ENCODE measurements at places on chromosomes 3 and 15.

GRCh38 chr15:87496109-87496508 is 760.4 kb downstream of the NTRK3 start:
- no peak for DNase-seq

DNA sequence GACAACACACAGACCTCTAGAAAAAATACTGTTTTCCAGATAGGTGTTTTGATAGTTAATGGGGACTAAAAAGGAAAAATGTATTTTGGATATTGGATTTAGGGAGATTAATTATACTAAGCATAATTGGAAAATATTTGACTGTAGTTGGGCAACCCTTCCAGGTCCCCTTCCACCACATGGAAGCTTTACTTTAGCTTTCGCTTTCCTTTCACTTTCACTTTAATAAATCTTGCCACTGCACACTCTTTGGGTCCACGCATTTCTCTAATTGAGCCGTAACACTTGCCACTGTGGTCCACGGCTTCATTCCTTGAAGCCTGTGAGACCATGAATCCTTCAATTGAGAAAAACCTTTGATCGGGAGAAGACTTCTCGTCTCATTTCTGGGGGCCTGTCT is 15.5 kb downstream of the GLDN start:
- DNase-seq: no peak

GRCh38 chr3:36461597-36461996 is 81.3 kb downstream of the STAC start:
- DNase-seq: no peak

DNA sequence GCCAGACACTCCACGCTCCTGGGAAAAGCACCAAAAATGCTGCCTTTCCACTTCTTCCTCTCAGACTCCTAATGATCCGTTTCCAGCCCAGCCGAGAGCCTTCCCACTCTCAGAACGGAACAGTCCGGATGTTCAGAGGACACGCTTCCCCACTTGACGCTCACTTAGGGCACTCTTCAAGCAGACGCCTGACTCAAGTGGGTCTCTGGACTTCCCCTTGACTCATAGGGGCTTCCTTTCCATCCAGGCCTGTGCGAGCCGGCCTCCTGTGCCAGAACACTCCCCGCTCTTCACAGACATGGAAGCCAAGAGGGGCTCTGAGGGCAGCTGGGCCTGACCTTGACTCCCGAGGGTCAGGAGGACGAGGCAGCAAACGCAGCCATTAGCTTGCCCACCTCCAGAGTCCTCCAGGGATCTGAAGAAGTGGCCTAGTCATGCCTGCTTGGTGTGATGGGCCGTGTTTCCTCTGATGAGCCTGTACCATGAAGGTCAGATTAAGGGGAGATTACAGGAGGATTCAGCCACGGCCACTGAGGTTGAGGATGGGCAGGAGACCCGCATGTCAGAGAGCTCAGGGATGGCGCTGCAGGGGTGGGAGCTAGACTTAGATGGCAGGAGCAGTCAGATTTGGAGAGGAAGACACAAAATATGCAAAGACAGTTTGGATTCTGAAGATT is 114.7 kb upstream of the TLE3 start:
- DNase-seq: no peak

- DNase-seq: no peak
These were observed 219.8 kb downstream of the STT3B start for GRCh38 chr3:31752305-31753049.

- DNase-seq: no peak
These were observed 325.0 kb downstream of the OTOL1 start for GRCh38 chr3:161821591-161821990.

GRCh38 chr3:49417516-49418120 is 4.7 kb downstream of the AMT start:
- DNase-seq: no peak

DNA sequence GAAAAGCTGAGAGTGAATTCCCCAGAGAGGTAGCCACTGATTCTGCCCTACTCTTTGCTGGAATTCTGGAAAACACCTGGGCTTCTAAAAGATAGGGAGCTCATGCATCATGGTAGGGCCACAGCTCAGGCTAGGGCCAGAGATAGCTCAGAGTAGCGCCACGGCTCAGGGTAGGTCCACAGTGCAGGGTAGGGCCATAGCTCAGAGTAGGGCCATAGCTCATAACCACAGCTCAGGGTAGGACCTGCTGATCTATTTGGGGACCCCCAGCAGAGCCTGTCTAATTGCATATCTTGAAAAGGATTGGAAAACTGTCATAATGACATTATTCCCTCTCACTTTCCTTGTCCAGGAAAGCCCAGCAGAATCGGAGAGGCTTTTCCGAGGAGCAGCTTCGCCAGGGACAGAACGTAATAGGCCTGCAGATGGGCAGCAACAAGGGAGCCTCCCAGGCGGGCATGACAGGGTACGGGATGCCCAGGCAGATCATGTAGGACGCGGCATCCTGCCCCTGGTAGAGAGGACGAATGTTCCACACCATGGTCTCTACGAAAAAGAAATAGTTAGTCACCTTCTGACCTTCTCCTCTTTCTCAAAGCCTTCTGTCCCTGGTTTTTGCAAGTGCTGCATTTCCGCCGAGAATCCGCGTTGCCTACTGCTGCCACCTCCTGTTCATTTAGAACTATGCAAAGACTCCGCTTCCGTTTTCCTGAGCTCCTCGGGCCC is 14.5 kb downstream of the TAGLN3 start:
- peak; percentile 84 for DNase-seq

- DNase-seq: no peak
These were observed 13.1 kb downstream of the FLNB start for GRCh38 chr3:58021072-58021959.

DNA sequence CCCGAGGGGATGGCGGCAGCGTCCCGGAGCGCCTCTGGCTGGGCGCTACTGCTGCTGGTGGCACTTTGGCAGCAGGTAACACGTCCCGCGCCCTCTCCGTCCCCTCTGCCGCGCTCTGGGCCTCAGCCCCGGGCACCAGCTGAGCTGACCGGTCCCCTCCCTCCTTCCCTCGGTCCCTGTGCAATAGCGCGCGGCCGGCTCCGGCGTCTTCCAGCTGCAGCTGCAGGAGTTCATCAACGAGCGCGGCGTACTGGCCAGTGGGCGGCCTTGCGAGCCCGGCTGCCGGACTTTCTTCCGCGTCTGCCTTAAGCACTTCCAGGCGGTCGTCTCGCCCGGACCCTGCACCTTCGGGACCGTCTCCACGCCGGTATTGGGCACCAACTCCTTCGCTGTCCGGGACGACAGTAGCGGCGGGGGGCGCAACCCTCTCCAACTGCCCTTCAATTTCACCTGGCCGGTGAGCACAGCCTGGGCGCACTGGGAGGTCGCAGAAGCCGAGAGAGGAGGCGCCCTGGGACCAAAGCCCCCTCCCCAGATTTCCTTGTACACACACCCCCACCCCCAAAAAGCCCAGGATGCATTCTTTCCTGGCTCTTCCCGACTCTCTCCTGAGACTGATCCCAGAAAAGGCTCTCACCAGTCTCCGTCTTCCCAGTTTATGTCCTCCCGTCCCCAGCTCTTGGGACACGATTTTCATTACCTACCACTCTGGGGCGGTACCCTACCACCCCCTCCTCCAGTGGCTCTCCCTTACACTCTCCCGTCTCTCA is 705 bp downstream of the DLL4 start:
- no peak for DNase-seq

GRCh38 chr3:136251511-136251910 is 1.4 kb downstream of the PCCB start:
- no peak for DNase-seq

- DNase-seq: no peak
These were observed 335.9 kb upstream of the WNT5A start for GRCh38 chr3:55823001-55823400.

DNA sequence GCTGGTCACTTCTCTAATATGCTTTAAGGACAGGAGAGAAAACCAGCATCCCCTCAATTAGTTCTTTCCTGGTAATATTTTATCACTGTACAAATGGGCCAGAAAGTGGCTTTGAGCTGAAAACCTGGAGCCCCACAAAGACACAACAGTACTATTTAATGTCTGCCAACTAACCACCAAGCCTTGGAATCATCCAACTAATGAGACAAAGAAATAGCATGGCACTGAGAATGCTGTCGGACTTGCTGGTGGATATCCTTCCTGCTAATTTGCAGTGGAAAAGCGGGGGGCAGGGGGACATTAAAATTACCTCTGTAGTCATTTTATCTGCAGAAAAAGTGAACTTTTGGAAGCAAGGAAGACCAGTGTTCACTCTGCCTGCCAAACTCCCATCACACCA is 288.5 kb downstream of the KBTBD8 start:
- no peak for DNase-seq

DNA sequence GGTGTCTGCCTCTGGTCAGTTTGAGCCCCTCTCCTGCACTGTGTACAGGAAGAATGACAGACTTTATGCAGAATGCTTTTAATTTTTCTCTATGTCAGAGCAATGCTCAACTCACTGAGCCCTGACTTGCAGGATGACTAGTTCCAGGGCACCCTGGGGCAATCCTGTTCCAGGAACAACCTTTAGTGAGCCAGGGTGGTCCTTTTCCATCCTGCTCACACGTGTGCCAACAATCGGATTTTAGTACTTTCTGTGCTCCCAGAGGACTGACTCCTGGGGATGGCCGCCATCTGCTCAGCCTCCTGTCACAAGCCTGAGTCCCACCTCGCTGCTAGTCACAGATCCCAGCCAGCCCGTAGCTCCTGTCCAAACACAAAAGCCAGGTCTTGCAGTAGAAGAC is 48.2 kb upstream of the ALDH1A3 start:
- no peak for DNase-seq

GRCh38 chr15:63551400-63551799 is 45.8 kb upstream of the FBXL22 start:
- DNase-seq: no peak

Data from hematopoietic multipotent progenitor cell treated with erythropoietin and hydrocortisone succinate and interleukin-3 and kit ligand, for 6 days (in vitro differentiated cells).